ENCODE measurements at places on chromosomes 11 and 22.

DNA sequence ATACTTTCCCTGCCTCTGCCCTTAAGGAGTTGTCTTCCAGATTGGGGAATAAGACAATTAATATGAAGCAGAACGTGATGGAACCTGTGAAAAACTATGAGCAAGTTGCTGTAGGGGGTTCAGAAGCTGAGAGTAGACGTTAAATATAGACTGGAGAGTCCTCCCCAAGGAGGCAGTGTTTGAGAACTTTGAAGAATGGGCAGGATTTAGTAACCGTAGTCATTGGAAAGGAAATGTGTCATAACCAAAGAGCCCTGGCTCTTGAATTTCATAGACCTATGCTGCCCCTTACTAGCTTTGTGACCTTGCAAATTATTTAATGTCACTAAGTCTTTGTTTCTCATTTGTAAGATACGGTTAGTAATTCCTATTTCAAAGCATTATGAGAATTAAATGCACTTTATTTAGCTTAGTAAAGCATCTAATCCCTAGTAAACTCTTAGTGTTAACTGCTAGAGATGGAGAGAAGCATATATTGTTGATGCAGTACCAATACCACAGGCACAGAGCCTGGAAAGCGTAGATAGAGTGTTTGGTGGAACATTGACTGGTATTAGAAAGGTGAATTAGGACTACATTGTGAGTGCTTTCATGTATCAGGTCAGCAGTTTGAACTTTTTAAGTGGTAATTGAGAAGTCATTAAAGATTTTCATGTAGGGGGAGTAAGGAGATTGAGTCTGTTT, 54.1 kb downstream of the MCAM start:
- DNase-seq, result peak; percentile 63

- DNase-seq, result no peak
These were observed 15.2 kb downstream of the TMPRSS5 start for GRCh38 chr11:113690619-113691569.

DNA sequence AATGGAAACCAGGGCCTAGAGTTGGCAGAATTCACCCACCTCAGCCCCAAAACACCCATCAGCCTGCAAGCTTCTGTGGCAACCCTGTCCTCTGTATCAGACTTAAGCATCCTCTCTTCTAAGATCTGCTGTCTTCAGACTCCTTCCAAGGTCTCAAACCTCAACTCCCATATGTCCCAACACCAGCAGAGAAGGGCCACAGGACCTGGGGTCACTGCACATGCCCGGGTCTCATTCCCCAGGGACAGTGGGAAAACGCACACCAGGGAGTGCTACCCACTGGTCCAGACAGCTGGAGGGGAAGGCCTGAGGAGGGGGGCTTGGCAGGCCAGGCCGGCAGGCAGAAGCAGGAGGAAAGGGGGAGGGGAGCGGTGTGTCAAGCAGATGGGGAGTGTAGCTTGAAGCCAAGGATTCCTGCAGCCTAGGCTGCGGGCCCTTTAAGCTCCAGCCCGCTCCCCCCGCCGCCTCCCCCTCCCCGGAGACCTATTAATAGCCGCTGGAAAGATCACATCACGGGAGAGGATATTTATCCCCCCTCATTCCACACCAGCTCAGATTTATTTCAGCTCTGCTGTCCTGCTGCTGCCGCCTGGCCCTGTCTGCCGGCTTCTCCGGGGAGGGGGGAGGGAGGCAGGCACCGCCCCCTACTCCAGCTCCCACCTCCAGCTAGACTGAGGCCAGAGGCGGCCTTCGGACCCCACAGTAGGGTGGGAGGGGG, 16.7 kb downstream of the BCL9L start:
- no peak for DNase-seq

GRCh38 chr22:47150426-47150825, 388.0 kb downstream of the TBC1D22A start:
- no peak for DNase-seq

- DNase-seq, result no peak
These were observed 9.0 kb upstream of the ZBTB44 start for GRCh38 chr11:130323452-130324450.

- DNase-seq, result no peak
These were observed 35.6 kb downstream of the RTL6 start for GRCh38 chr22:44462246-44463010.

DNA sequence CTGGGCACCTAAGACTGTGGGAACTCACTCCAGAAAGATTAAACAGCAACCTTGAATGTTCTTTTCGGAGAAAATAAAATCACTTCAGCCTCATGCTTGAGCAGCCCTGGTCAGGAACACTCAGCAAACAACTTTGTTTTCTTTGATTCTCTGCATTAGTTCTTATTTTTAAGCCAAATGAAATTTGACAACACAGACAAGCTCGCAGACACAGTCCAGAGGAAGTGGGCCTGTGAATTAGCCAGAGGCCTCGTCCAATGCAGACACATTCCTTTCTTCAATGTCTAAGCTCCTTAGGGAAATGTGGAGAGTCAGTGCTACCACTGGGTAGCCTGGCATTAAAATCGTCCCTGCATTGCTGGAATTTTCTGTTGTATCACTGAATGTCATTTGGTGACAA, 62.9 kb upstream of the CSNK2A3 start:
- no peak for DNase-seq

DNA sequence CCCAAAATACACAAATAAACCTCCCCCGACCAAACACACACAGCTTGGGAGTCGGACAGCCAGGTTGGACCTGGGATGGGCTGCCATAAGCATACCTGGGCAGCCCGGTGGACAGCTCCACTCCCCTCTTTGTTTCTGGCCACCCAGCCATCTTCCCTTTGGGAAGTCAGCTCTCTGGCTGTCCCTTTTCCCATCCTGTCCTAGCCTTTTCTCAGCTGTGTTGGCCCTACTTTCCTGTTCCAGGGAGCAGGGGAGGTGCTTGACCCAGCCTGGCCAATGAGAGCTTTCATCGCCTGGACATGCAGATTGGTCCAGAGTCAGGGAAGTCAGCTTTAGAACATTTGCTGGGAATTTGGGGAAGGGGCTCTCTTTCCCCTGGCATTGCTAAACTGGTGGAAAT, 68.7 kb upstream of the NECTIN1 start:
- DNase-seq, result no peak

DNA sequence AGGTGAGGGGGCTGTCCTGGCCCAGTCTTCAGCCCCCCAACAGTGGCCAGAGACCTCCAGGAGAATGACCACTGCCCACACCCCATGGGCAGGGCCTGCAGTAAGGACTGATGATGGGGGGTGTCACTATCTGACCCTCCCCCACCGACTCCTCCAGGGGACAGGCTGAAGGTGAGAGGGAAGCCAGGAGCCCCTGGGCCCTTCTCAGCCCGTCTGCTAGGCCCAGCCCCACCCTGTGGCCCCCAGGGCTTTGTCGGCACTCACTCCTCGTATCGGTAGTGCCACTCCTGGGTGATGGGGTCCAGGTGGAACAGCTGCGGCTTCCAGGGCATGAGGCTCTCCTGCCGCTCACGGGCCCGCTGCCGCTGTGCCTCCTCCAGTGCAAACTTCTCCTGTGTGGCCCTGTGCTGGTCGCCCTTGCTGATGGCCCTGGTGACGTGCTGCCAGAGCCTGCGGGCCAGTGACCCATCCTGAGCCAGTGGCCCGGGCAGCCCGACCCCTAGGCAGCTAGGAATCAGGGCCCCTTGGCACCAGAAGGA, 35.4 kb upstream of the CARS1 start:
- no peak for DNase-seq

DNA sequence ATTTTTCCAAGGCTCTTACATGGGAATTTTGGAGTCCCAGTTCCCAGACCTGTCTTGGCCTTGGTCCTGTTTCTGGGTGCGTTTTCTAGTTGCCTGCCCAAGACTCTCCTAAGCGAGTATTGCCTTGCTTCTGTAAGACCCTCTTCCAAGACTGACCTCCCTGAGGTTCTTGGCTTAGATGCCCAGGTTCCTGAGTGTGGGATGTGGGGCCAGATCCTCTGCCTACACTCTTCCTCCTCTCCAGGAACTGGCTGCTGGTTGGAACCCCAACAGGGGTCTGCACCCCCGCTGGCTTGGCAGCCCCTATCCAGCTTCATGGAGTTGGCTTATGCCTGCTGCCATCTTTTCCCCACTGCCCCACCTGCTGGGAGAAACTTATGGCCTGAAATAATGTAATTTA, 429.5 kb downstream of the TENM4 start:
- DNase-seq, result no peak

Data from GM12878 (cell line).